ENCODE measurements at places on chromosomes 3 and 15. TPM values are rescaled to one million over a fixed set of nuclear protein-coding genes. Genes with fewer than 3 reads are reported as not detected.

GRCh38 chr3:21894459-21895340, 143.7 kb upstream of the ZNF385D start:
- DNase-seq = no peak

GRCh38 chr3:71850654-71851053, 65.7 kb upstream of the PROK2 start:
- DNase-seq = no peak

Gene SLC28A1
- polyA plus RNA-seq = 5.5 TPM

- DNase-seq = no peak
Observed at GRCh38 chr3:100150473-100150872, 36.2 kb upstream of the FILIP1L start.

Gene CCDC54
- not detected for polyA plus RNA-seq

- no peak for DNase-seq
Observed at GRCh38 chr15:74290645-74291044, 54.5 kb downstream of the CCDC33 start.

GRCh38 chr15:39602143-39602542, 21.3 kb downstream of the THBS1 start:
- DNase-seq = no peak

Gene GP5
- polyA plus RNA-seq = 0.56 TPM

- no peak for DNase-seq
Observed at GRCh38 chr3:55858302-55858701, 371.2 kb upstream of the WNT5A start.

Gene IL16
- 5.9 TPM for polyA plus RNA-seq

DNA sequence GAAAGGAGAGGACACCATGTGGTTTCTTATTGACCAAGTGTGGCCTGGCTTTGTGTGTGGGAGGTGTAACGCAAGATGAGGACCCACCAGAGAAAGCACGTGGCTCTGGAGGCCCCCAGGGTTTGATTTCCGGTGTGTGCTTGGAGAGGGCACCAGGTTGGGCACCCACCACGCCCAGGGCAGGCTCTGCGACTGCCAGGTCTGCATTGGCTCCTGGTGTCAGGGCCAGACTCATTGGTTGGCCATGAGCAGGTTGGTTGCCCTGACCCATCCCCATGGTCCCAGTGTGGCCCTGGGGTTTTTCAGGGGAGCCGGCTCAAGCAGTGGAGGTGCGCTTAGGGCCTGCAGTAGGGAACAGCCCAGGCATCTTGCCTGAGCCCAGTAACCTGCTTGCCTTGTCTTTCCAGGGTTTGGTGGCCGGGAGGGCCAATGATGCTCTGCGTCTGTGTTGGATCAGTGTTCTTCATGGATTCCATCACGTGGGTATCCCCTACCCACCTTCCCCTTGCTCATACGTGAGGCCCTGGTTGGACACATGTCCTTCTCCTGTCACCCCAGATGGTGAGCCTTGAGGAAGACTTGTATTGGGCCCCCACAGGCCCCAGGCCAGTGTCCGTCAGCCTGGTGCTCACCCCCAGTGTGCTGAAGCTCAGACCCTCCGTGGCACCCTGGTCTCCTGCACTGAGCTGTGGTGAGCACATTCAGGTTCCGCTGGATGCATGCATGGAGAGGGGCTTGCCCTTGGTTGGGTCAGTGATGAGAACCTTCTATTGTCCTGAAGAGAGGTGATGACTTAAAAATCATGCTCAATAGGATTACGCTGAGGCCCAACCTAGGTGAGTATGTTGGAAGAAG, 193.9 kb downstream of the UBE3A start:
- DNase-seq = no peak

DNA sequence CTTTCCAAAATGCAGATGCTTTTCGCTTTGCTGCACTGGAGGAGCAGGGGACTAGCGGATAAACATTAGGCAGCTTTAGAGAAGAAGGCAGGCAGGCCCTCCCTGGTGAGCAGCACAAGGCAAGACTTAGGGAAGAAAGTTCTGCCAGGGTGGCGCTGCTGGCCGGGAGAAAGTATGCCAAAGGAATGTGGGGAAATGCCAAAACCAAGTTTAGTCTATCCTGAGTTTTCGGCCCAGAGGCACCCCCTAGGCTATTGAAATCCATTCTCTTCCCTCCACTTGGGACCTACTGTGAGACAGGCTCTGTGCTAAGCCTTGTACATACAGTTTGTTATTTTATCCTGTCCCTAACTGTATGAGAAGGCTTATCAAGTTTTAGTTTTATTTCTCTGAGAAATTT, 9.2 kb downstream of the SHC4 start:
- no peak for DNase-seq

GRCh38 chr3:58452176-58452575, 18.5 kb upstream of the PDHB start:
- no peak for DNase-seq

Gene ZNF639
- 55.1 TPM for polyA plus RNA-seq

- DNase-seq = no peak
Observed at GRCh38 chr3:180402471-180403073, 199.4 kb upstream of the TTC14 start.

- DNase-seq = no peak
Observed at GRCh38 chr3:158659454-158660237, 12.8 kb downstream of the LXN start.

DNA sequence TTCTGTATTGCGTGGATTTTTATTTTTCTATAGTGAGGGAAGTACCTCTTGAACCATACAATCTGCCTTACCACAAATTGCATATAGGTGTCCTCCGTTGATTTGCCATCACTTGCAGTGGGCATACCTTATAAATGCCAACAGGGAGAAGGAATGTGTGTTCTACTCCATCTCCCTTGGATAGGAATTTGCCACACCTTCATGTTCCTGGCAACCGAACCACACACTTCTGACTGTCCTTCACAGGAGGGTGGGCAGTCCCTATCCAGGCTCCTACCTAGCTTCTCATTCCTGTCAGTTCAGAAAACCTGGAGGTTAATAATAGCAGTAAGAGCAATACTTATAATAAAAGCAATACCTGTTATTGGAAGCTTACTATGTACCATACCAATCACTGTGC, 357.7 kb downstream of the EFHB start:
- DNase-seq = no peak

Gene TRIM42
- polyA plus RNA-seq = not detected

DNA sequence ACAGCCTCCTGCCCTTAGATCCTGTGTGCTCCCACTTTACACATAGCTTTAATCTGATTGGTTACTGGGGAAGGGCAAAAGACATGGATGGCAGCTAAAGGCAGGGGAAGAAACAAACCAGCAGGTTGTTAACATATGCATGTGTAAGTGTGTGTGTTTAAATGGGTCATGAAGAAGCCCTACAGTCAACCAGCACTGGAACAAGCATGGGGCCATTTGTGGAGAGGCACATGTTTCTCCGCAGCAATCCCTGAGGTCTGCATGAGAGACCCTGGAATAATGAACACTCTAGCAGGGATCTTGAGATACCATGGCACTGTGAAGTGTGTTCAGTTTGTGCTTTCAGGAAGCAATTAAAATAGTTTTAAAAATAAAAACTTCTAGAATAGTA, 6.0 kb downstream of the KLF13 start:
- no peak for DNase-seq

DNA sequence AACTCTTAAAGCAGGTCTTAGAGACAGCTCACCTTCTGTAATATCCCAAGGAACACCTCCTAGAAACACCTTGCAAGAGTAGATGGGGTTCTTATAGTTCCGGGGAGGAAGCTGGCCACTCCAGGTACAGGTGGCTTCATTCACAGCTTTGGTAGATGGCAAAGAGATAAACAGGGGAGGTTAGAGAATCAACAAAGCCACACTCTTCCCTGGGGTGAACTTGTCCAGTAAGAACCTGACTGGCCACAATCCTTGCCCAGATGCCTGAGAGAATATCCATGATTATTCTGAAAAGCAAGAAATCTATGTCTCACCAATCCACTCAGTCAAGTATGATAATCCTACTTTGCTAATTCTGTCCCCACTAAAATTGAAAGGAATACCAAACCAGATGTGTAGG, 13.6 kb upstream of the RPS17 start:
- no peak for DNase-seq

Gene HGD
- 48.3 TPM for polyA plus RNA-seq

- DNase-seq = no peak
Observed at GRCh38 chr3:129837065-129837642, 56.4 kb downstream of the TMCC1 start.

DNA sequence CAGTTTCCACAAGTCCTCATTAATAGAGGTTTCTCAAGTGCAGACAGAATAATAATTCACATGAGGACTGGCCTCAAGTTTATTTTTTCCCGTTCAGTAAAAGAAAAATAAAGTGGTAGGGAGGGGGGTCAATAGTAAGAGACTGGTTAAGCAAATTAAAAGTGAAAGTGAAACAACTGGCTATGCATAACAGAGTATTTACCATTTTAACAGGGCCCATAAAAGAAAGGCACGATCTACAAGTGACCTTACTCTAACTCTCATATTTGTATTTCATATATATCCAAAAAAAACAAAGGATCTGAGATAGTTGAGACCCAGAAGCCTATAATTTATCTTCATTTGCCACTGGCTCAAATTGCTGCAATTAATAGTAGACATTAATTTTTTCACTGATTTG, 686.3 kb downstream of the NTRK3 start:
- no peak for DNase-seq

DNA sequence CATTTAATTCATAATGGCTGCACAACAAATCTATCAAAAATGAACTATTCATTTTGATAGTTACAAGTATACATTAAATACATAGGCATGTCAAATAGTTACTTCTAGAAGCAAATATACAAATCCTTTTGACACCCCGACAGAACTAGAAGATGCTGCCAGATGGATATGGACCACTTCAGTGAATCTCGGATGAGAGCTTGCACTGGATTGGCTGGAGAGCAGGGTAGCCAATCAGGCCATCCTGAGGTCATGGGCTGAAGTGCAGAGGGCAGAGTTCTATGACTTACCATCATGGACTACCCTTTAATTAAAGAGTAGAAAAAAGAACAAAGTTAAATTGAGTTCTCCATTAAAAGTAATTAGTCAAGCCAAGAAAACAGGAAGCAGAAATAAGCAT, 8.3 kb downstream of the CCNL1 start:
- no peak for DNase-seq

Gene CPLX3
- polyA plus RNA-seq = 0.07 TPM

Gene SCAANT1
- not detected for polyA plus RNA-seq

Gene SNURF
- polyA plus RNA-seq = 46.5 TPM

DNA sequence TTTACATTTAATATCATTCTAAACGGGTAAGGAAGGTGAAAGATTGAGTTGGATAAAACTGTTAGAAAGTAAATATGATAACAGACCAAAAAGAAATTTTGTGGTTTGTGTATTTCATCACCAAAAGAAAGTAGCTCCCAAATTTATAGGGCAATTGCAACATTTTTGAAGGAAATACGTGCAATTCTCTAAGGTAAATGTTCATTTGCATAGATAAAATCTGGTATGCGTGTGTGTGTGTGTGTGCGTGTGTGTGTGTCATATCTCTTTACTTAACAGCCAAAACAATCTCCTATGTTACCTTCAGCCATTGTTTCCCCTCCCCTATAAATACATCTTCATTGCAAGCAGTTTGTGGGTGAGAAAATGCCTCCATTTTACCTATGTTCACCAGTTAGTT, 208.4 kb downstream of the TNIK start:
- no peak for DNase-seq

Gene ANKRD34C
- polyA plus RNA-seq = 0.08 TPM

DNA sequence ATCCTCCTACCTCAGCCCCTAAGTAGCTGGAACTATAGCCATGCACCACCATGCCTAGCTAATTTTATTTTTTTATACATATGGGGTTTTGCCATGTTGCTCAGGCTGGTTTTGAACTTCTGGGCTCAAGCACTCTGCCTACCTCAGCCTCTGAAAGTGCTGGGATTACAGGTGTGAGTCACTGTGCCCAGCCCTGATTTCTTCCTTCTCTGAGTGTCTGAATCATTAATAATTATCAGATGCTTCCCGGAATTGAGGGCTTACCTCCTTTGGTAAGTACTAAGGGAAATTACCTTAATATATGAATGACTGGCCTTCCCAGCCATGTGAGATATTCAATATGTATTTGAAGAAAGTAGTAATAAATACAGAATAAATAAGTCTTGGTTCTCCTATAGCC, 7.2 kb downstream of the CLPX start:
- DNase-seq = no peak

DNA sequence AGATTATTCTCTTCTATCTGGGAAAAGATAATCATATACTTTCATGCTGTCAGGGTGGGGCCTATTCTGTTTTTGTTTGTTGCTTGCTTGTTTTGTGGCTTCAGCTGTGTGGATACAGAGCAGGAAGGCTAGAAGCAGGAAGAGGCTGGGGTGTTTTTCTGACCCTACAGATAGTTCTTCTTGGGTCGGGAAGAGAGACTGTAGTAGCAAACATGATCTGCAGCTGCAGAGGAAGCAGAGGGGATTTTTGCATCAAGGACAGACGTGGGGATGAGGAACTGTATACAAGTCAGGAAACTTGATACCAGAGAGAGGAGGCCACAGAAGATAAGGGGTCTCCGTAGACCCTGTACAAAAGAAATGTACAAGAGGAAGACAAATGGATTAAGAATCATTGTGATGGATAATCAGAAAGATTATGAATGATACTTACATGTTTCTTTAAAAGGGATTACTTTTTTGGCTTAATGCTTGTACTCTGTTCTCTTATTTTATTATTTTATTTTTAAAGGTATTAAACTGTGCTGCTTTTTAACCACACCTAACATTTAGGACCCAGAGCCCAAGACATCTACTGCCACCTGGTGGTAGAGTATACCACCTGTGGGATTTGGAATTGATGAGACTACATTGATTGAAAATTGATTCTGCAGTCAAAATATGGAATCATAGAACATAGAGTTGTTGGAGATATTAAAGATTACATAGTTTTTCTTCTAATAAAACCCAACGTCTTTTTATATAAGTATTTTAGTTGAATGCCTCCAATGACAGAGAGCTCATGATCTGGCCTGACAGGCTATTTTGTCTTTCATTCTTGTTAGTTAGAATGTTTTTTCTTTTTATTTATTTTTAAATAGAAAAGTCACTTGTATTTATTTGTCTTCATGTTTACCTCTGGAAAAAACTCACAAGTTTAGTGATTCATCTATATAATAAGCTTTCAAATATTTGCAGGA, 87.3 kb upstream of the ROPN1 start:
- no peak for DNase-seq

- no peak for DNase-seq
Observed at GRCh38 chr3:179969525-179969924, 67.2 kb downstream of the PEX5L start.

DNA sequence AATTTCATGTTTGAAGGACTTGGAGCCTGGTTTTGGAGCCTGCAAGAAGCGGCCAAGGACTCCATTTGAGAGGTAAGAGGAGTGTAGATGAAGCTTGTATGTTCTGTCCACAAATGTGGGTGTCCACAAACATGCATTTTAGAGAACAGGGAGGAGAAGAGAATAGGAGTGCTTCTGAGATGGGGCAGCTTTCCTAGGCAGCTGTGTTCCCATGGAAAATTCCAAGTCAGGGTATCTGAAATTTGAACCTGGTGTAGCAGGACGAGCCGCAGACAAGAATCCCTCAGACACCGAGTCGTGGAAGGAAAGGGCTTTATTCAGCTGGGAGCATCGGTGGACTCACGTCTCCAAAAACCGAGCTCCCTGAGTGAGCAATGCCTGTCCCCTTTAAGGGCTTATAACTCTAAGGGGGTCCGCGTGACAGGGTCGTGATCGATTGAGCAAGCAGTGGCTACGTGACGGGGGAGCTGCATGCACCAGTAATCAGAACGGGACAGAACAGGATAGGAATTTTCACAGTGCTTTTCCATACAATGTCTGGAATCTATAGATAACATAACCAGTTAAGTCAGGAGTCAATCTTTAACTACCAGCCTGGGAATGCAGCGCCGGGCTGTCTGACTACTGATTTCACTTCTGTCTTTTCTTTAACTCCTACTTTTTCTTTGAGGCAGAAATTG, 71.4 kb upstream of the WDR72 start:
- no peak for DNase-seq

Gene PGBD4
- 1.6 TPM for polyA plus RNA-seq

Gene IL5RA
- 0.49 TPM for polyA plus RNA-seq

All from left renal cortex interstitium (tissue), 4 donors.